Tibial nerve (tissue), 4 donors: ENCODE measurements at places on chromosomes 11 and 22.

GRCh38 chr11:9858822-9859221, 194.9 kb downstream of the SWAP70 start:
- H3K27me3 ChIP-seq, result no peaks in the 10 kb centered on the region
- no peaks in the 10 kb centered on the region for H3K4me1 ChIP-seq
- H3K36me3 ChIP-seq, result no peaks in the 10 kb centered on the region
- no peak overlapping the region for H3K4me3 ChIP-seq

DNA sequence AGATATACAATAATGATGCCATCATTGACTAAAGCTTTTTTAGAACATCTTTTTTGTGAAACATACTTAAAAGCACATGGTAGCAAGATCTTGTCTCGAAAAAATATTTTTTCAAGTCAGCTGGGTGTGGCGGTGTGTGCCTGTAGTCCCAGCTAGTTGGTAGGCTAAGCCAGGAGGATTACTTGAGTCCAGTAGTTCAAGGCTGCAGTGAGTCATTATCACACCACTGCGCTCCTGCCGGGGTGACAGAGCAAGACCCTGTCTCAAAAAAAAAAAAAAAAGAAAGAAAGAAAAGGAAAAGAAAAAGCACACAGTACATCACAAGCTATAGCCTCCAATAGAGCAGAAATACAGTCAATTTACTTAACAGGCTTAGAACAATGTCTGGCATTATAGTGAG, 37.0 kb downstream of the ENTHD1 start:
- H3K4me3 ChIP-seq, result no peak overlapping the region
- no peaks in the 10 kb centered on the region for H3K4me1 ChIP-seq
- no peaks in the 10 kb centered on the region for H3K36me3 ChIP-seq
- DNase-seq, result no peak
- H3K27me3 ChIP-seq, result no peaks in the 10 kb centered on the region

- H3K27me3 ChIP-seq, result no peaks in the 10 kb centered on the region
- H3K36me3 ChIP-seq, result no peaks in the 10 kb centered on the region
- peak overlapping the region; percentile 72 for H3K27ac ChIP-seq
- no peak for DNase-seq
- H3K4me1 ChIP-seq, result peaks cover 57% of the 10 kb centered on the region
Measured at GRCh38 chr11:128497776-128498095, 89.6 kb downstream of the ETS1 start.

- no peak for DNase-seq
- H3K4me3 ChIP-seq, result no peak overlapping the region
- no peak overlapping the region for H3K27ac ChIP-seq
- no peaks in the 10 kb centered on the region for H3K27me3 ChIP-seq
- peaks cover 14% of the 10 kb centered on the region for H3K4me1 ChIP-seq
Measured at GRCh38 chr11:68535098-68535497, 74.5 kb downstream of the PPP6R3 start.

GRCh38 chr22:30984317-30984716, 15.3 kb downstream of the TUG1 start:
- DNase-seq, result no peak
- H3K27ac ChIP-seq, result no peak overlapping the region
- H3K27me3 ChIP-seq, result no peaks in the 10 kb centered on the region
- no peaks in the 10 kb centered on the region for H3K4me1 ChIP-seq
- no peaks in the 10 kb centered on the region for H3K36me3 ChIP-seq
- no peak overlapping the region for H3K4me3 ChIP-seq

- no peaks in the 10 kb centered on the region for H3K36me3 ChIP-seq
- no peak overlapping the region for H3K4me3 ChIP-seq
- H3K4me1 ChIP-seq, result peaks cover 30% of the 10 kb centered on the region
- H3K27me3 ChIP-seq, result no peaks in the 10 kb centered on the region
- peak overlapping the region; percentile 12 for H3K27ac ChIP-seq
- DNase-seq, result no peak
Measured at GRCh38 chr11:111570796-111571195, 30.3 kb downstream of the LAYN start.

- no peak for DNase-seq
- H3K4me3 ChIP-seq, result no peak overlapping the region
- H3K27ac ChIP-seq, result no peak overlapping the region
- no peaks in the 10 kb centered on the region for H3K27me3 ChIP-seq
Measured at GRCh38 chr22:23237841-23238240, 57.5 kb downstream of the BCR start.

GRCh38 chr11:66880496-66881450, 23.9 kb downstream of the LRFN4 start:
- no peaks in the 10 kb centered on the region for H3K4me1 ChIP-seq
- no peaks in the 10 kb centered on the region for H3K36me3 ChIP-seq
- no peak overlapping the region for H3K4me3 ChIP-seq
- no peaks in the 10 kb centered on the region for H3K27me3 ChIP-seq
- DNase-seq, result no peak

DNA sequence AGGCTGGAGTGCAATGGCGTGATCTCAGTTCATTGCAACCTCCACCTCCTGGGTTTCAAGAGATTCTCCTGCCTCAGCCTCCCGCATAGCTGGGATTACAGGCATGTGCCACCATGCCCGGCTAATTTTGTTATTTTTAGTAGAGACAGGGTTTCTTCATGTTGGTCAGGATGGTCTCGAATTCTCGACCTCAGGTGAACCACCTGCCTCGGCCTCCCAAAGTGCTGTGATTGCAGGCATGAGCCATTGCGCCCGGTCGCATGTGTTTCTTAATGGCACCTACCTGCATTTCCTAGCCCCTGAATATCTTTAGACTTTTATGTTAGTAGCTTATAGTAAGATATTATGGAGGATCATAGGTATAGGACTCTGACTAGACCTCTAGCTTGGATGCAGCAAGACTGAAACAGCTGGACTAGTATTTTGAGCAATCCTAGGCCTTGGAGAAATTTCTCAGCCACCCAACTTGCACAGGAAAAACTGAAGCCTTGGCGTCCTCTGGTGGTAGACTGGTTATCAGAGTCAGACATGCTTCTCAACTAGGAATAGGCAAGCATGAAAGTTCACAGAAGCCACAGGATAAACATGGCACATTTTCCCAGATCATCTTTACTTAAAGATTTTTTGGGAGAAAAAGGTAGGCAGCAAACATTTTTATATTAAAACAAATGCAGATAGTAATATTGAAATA, 22.7 kb upstream of the C1QTNF4 start:
- no peak overlapping the region for H3K27ac ChIP-seq
- H3K4me3 ChIP-seq, result no peak overlapping the region
- H3K27me3 ChIP-seq, result no peaks in the 10 kb centered on the region
- H3K36me3 ChIP-seq, result no peaks in the 10 kb centered on the region
- peak; percentile 83 for DNase-seq
- no peaks in the 10 kb centered on the region for H3K4me1 ChIP-seq

GRCh38 chr11:116211147-116211546, 561.6 kb downstream of the BUD13 start:
- no peaks in the 10 kb centered on the region for H3K4me1 ChIP-seq
- no peak overlapping the region for H3K4me3 ChIP-seq
- no peaks in the 10 kb centered on the region for H3K36me3 ChIP-seq
- no peak for DNase-seq
- H3K27ac ChIP-seq, result no peak overlapping the region

DNA sequence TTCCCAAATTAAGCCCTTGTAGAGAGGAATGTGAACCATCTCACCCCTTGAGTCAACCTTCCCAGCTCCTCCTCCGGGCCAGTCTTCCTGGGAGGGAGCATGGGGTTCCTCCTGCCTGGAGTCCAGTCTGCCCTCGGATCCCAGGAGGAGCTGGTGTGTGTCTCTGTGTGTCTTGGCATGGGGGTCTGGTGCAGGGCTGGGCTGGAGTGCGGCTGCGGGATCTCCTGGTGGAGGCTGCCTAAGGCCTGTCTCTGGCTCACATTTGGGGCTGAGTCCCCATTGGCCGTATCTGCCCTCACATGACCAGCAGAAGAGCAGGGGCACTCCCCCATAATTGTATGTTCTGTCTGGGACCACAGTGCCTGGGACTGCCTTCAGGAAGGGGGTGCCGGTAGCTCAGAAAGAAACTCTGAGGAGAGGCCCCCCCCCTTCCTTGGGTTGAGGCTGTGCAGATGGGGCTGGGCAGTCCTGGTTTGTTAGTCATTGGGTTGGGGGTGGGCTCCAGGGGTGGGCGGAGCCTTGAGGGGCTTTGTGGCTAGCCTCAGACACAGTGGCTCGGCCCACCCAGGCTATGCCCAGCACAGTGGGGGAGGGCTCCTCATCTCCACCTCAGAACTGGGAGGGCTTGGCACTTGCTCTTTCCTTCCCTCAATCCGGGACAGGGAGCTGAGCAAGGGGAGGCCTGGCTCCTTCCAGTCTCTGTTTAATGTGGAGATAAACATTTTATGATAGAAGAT, 2.9 kb downstream of the C1QTNF5 start:
- H3K4me3 ChIP-seq, result no peak overlapping the region
- no peak for DNase-seq
- H3K27ac ChIP-seq, result peak overlapping the region; percentile 95
- H3K27me3 ChIP-seq, result no peaks in the 10 kb centered on the region

DNA sequence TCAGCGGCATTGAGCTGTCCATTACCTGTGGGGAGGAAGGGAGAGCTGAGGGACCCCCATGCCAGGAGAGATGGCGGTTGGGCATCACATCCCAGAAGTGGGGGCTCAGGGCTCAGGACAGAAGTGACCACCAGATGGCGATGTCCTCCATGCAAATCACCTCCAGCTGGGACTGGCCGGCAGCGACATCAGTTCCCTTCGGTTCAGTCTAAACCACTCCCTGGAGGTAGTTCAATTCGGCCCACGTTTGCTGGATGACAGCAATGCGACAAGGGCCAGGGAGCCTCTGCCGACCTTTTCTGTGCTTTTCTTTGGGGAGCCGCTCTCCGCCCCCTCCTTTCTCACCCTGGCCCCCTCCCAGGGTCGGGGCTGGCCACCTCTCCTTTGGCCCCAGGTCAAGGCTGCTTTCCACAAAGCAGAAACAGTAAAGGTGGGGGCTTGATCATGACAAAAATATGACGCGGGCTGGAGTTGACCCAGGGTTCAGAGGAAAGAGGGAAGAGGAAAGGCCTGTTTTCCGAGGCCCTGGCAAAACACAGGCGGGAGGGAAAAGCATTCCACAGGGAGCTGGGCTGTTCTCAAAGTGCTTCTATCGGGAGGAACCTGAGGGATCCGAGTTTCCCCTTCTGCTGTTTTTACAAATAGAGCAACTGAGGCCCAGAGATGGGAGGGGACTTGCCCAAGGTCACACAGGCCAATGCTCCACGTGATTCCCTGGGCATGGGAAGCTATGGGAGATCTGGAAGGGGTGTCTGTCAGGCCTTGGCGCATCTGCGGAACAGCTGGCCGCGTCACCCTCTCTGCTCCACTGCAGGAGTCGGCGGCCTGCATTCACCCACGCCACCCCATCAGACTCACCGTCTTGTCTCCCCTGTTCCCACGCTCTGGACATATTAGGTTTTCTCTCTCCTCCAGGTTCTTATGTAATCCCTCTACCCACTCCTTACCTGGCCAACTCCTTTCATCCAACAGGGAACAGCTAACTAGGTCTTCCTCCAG, 54.7 kb downstream of the FBXO7 start:
- peak overlapping the region; percentile 66 for H3K27ac ChIP-seq
- no peaks in the 10 kb centered on the region for H3K27me3 ChIP-seq
- peak; percentile 96 for DNase-seq
- H3K4me1 ChIP-seq, result peaks cover 44% of the 10 kb centered on the region

- no peaks in the 10 kb centered on the region for H3K36me3 ChIP-seq
- no peak for DNase-seq
- no peaks in the 10 kb centered on the region for H3K4me1 ChIP-seq
- no peak overlapping the region for H3K27ac ChIP-seq
- peaks cover 4% of the 10 kb centered on the region for H3K27me3 ChIP-seq
- no peak overlapping the region for H3K4me3 ChIP-seq
Measured at GRCh38 chr11:120666121-120666639, 154.6 kb downstream of the GRIK4 start.

DNA sequence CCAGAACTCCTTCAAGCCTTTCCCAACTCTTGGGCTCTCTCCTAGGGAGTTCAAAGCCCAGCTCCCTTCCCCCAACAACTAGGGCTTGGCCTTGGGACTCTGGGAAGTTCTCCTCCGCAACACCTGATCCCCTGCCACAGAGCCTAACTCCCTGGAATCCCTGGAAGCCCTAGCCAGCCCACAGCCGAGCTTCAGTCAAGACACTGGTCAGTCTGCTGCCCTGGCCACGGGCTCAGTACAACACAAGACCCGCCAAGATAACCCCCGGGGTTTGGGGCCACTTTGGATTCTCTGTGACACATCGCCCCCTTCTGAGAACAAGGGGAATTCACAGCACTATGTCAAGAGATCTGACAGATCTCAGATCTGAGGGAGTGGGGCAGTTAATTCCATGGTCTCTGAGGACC, 58.3 kb downstream of the SLC22A12 start:
- H3K27ac ChIP-seq, result no peak overlapping the region
- H3K4me3 ChIP-seq, result no peak overlapping the region
- H3K27me3 ChIP-seq, result no peaks in the 10 kb centered on the region
- no peak for DNase-seq
- H3K4me1 ChIP-seq, result no peaks in the 10 kb centered on the region

- H3K4me1 ChIP-seq, result peaks cover 8% of the 10 kb centered on the region
- H3K4me3 ChIP-seq, result no peak overlapping the region
- no peaks in the 10 kb centered on the region for H3K27me3 ChIP-seq
- DNase-seq, result no peak
- H3K36me3 ChIP-seq, result no peaks in the 10 kb centered on the region
Measured at GRCh38 chr11:6928916-6929315, 2.7 kb downstream of the ZNF215 start.

DNA sequence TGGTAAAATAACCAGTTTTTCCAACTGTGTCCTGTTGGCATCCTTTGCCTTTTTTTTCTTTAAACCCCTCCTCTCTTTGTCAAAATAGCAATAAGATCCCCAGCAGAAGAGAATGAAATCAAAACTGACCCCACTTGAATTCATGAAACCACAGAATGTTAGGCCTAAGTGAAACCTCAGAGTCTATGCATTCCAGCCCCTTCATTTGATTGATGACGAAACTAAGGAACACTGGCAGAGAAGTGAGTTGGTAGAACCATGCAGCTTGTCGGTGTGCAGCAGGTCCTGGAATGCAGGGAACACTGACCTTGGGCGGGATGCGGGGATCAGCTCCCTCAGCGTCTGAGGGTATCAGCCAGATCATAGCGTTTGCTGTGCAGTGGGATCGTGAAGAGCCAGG, 57.5 kb downstream of the GRK3 start:
- H3K36me3 ChIP-seq, result no peaks in the 10 kb centered on the region
- H3K4me3 ChIP-seq, result no peak overlapping the region
- no peak for DNase-seq
- H3K27me3 ChIP-seq, result no peaks in the 10 kb centered on the region
- H3K4me1 ChIP-seq, result peaks cover 4% of the 10 kb centered on the region

- no peak overlapping the region for H3K4me3 ChIP-seq
- H3K36me3 ChIP-seq, result no peaks in the 10 kb centered on the region
- no peak for DNase-seq
- H3K4me1 ChIP-seq, result no peaks in the 10 kb centered on the region
- no peaks in the 10 kb centered on the region for H3K27me3 ChIP-seq
Measured at GRCh38 chr11:44011797-44012196, 36.0 kb upstream of the ACCSL start.

DNA sequence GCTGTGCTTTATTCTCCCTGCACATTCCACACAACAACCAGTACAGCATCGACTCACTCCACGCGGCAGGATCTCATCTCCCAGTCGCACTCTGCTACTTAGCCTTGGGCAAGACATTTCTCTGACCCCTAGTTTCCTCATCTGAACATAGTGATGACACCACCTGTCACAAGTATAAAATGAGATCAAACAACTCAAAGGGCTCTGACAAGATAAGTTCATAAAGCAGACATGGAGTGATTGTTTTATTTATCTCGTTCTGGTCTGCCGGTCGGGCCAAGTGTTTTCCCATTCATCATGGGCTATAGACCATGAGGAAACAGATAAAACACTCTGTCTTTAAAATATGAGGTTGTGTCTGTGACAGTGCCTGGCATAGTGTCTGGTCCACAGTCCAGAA, 35.0 kb downstream of the DSCAML1 start:
- H3K36me3 ChIP-seq, result no peaks in the 10 kb centered on the region
- no peak overlapping the region for H3K4me3 ChIP-seq
- H3K4me1 ChIP-seq, result no peaks in the 10 kb centered on the region
- H3K27me3 ChIP-seq, result no peaks in the 10 kb centered on the region
